ENCODE measurements at places on chromosomes 3 and 15.
A peak's percentile ranks its signal among the peaks of the same experiment; 100 is the strongest.

DNA sequence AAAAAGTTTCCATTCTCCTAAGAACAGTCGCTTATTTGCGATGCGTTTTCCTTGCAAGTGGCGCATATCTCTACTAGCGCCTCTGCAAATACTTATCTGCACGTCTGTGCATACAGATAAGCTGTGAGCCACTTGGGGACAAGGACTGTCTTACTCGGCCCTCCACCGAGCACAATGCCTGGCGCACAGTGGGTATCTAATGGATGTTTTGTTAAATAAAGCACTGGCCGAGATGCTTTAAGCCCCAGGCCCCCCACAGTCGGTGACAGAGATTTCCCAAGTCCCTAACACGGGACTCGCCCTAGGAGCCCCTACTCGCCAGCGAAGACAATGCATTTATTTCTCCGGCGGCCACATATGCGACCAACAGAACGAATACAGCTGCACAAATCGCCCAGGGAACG, 503 bp downstream of the HLTF start:
- peak; percentile 4 for DNase-seq

GRCh38 chr15:27260523-27260922, 289.5 kb downstream of the GABRG3 start:
- DNase-seq = no peak

- no peak for DNase-seq
Observed at GRCh38 chr3:73719413-73719851, 94.7 kb upstream of the PDZRN3 start.

- DNase-seq = no peak
Observed at GRCh38 chr3:133859381-133860234, 36.1 kb downstream of the RAB6B start.

- no peak for DNase-seq
Observed at GRCh38 chr3:117097351-117097750, 387.8 kb downstream of the TUSC7 start.

DNA sequence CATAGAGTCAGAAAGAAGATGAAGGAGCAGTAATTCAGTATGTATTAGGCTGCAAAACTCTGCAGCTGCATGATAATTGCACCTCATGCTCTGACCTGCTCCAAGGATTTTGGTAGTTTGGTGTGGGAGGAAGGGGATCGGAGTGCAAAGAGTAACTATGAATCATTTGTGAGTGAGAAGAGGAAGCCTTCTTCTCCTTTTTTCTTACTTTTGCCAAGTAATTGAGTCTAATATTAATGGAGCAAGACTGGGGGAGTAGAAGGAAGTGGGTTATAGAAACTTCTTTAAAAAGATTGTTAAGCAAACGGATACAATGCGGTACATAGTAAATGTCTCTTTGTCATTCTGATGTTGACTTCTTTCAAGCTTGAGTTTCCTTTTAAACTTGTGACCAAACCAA, 276.5 kb downstream of the EDEM1 start:
- DNase-seq = no peak

DNA sequence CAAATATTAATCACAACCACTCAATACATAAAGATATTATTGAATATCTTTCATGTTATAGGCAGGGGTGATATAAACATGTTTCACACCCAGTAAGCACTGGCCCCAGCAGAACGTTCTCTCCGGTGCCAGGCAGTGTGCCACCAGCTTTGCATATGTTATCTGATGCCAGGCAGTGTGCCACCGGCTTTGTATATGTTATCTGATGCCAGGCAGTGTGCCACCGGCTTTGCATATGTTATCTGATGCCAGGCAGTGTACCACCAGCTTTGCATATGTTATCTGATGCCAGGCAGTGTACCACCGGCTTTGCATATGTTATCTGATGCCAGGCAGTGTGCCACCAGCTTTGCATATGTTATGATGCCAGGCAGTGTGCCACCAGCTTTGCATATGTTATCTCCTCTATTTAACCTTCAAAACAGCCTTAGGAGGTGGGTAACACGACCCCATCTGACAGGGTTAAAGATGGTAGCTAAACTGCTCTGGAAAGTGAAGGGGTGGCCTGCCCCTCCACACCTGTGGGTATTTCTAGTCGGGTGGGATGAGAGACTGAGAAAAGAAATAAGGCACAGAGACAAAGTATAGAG, 6.9 kb downstream of the MUC20 start:
- no peak for DNase-seq

DNA sequence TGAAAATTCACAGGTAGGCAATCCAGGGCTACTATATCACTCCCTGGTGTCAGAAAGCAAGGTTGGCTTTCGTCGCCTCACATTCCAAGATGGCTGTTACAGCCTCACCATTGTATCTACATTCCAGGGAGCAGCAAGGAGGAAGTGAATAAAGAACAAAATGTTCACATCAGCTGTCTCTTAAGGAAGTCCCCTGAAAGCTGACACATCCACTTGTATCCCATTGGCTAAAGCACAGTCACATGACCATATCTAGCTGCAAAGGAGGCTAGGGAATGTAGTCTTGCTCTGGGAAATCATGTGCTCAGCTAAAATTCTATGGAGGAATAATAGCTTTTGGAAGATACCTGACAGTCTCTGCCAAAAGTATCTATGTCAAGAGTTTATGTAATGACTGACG, 12.8 kb upstream of the GATA2 start:
- no peak for DNase-seq

GRCh38 chr3:64311424-64312061, 86.3 kb upstream of the PRICKLE2 start:
- DNase-seq = no peak

DNA sequence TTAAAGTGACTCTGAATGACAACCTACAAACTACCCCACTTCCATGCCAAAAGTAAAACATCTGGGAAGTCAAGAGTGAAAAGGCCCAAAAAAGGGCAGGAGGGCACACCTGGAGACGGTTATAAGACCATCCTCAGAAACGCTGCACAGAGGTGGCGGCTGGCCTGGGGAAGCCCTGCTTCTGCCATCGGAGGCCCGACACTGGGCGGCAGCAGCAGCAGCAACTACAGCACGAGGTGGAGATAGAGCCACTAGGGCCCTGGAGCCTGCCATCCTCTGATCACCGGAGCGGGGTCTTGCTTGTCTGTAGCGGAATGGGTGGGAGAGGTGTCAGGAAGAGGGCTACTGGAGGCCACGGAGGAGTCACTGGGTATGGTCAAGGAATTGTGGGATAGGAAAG, 283.3 kb downstream of the ADAMTS17 start:
- DNase-seq = no peak

- DNase-seq = no peak
Observed at GRCh38 chr3:195041871-195042742, 228.9 kb downstream of the XXYLT1 start.

GRCh38 chr3:184773283-184774186, 38.4 kb upstream of the VPS8 start:
- DNase-seq = no peak

GRCh38 chr3:16290827-16291196, 25.8 kb downstream of the OXNAD1 start:
- DNase-seq = no peak

GRCh38 chr15:49101536-49101935, 53.9 kb downstream of the COPS2 start:
- DNase-seq = no peak

GRCh38 chr3:105584003-105584790, 217.5 kb downstream of the ALCAM start:
- DNase-seq = no peak

- peak; percentile 28 for DNase-seq
Observed at GRCh38 chr3:10242182-10243065, 5.8 kb upstream of the TATDN2 start.

GRCh38 chr3:188217726-188218125, 63.8 kb downstream of the LPP start:
- no peak for DNase-seq

DNA sequence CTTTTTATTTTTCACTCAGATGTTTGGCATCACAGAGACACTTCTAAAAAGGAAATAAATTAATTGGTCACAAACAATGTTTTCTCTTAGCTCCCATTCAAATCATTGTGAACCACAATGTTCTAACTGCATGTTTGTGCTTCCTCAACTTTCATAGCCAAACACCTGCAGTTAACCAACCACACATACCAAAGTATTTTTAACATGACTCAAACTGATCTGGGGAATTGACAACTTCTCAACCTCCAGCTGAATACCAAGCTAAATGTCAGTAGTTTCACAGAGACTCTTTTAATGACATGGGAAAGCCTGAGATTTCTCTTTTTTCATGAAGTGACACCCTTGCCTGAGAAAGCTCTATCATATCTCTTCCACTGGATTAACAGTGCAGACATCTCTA, 217.9 kb upstream of the MME start:
- no peak for DNase-seq

GRCh38 chr3:12158387-12159226, at the start of gene TIMP4:
TIMP4 (minus strand) TSS chr3:12158912; CDS start chr3:12158840, 72 bp downstream.
- no peak for DNase-seq

DNA sequence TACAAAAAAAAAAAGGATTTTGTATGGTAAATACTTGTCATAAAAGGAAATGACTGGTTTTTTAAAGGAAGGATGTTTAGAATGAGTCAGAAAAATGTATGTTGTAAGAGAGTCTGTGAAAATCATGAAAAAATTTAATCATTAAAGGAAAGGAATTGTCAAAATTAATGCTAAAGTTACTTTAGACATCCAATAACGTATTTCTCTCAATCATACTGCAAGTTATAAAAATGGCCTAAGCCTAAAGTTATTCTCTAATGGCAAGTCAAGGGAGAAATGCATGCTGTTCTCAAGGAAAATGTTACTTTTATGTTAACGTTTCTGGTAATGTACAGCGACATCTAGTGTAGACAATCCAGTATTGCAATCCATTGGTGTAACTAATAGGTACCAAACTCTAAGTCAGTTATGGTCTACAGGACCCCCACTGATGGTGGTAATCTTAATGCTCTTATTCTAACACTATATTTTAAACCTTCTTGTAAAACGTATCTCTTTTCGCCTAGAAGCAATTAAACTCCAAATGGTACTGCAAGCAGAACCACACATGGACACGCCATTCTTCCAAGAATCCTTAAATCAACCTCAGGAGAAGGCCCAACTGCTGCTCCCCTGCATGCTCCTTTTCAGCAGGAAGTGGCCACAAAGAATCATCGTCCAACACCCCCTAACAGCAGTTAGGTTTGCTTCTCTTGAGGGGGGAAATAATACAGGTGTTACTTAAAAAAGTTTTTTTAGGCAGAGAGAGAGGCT, 35.2 kb downstream of the NCEH1 start:
- DNase-seq = peak; percentile 27

DNA sequence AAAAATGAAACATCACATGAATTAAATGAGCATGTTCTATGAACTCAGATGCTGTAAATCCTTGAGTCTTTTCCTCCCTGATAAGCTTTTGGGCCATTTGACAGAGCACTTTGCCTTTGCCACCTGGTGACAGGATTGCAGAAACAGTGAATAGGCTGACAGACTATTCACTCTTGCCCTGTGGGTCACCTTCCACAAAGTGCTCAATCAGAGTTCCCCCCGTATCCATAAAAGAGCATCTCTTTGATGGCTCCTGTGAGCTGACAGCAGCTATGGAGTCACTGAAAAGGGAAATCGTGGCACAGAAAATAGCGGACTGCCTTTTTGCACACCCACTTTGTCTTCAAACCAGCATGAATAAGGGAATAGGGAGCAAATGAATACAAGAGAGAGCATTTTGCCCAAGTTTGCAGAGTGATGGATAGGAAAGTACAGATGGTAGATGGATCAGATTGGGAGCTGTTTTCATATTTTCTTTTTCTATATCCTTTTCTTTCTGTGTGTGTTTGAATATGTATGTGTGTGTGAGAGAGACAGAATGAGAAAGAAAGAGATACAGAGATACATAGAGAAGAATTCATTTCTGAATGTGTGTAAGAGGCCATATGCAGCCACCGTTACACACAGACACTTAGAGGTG, 37.8 kb upstream of the GOLM2 start:
- no peak for DNase-seq

GRCh38 chr15:74603026-74603788, 12.4 kb upstream of the CLK3 start:
- no peak for DNase-seq

- no peak for DNase-seq
Observed at GRCh38 chr3:21691036-21691435, 60.0 kb downstream of the ZNF385D start.

- DNase-seq = no peak
Observed at GRCh38 chr3:170171563-170171962, 10.0 kb downstream of the PHC3 start.

GRCh38 chr15:98333251-98333650, 315.1 kb upstream of the IGF1R start:
- no peak for DNase-seq

- DNase-seq = no peak
Observed at GRCh38 chr3:156885761-156886160, 59.6 kb downstream of the LEKR1 start.

Measured in activated CD4-positive, alpha-beta T cell treated with anti-CD3 and anti-CD28 coated beads, Interleukin-2, amount 50 U/mL, for 24 hours (primary cell).